Stimulated activated CD4-positive, alpha-beta T cell treated with anti-CD3 and anti-CD28 coated beads, Interleukin-15, amount 100 ng/mL, for 1 hour (primary cell): ENCODE measurements at places on chromosomes 5 and 9.

DNA sequence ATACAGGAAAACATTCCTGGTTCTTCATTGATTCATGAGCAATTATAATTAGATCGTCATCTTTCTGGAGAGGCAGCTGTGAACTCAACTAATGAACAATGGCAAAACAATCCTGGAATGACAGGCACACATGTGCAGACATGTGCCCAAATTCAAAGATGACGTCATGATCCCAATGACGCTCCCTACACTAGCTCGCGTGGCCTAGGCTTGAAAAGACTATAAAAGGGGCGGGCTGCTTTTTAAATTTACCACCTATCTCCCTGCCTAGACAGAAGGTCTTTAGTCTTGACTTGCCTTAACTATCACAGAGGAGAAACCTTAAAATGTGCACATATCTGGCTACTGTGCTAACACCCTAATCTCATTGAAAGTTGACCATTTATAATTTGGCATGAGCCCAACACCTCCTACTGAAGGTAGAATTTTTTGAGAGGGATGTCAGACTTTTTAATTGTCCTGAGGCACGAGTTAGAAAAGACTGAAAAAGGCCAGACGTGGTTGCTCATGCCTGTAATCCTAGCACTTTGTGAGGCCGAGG is 88.2 kb downstream of the PRRT1B start:
- no peak for DNase-seq

- no peak for DNase-seq
Observed at GRCh38 chr5:16573401-16573800, 43.4 kb downstream of the RETREG1 start.

DNA sequence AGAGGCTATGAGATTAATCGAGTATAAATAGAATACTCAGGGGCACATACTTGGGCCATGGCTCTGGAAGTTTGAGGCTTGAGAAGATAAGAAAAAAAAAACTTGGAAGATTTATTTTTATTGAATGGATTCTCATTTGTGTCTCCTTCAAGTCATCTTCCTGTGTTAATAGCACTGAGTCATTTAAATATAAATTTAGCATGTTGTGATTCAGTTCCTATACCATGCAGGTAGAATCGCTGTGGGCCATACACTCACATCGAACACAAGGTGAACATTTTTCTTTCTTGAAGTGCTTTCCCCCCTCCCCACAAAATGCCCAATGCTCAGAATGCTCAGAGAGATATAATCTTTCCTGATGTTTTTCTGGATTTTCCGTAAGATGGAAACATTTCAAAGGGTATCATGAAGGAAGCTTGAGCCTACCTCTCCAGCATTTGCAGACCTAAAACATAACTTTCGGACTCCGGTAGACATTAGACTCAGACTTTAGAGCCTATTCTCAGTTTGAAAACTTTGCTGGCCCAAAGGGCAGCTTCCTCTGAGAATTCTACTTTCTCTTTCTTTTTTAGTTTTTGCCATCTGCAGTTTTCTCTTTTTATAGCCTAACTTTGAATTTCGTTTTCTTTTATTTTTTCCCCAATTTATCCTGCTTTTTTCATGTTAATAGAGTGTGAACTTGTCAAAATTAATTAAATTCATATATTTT is 737.6 kb upstream of the NUDT12 start:
- no peak for DNase-seq

DNA sequence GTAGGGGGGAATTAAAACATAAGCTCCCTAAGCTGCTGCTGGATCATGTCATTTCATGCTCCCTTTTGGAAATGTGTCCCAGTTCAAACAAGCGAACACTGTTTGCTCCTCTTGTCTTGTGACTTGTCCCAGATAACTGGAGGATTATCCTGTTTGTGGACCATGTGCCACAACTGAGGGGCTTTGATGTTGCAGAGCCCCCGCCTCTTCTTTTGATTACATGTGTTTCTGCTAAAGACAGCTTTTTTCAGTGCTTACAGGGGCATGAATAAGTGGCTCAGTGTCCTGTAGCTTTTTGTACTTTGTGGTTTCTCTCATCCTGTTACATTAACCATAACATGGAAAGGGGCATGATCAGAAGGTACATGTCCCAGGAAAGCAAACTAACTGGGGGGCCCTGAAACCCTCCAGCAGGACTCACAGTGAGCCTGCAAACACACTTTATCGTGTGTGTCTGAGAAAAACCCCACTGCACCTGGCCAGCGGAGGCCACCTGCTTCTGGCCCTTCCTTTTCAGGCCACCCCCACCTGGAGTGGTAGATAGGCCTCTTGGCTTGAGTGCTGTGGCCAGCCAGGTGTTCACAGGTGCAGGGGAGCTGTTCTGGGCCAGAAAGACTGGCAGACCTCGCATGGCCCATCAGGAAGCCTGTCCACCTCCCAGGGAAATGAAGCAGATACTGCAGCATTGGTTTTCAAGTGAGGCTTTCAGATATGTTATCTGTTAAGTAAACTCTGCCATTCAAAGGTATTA is 285.6 kb downstream of the FANCC start:
- no peak for DNase-seq

GRCh38 chr9:129900263-129901027 is 65.2 kb downstream of the USP20 start:
- DNase-seq = no peak

DNA sequence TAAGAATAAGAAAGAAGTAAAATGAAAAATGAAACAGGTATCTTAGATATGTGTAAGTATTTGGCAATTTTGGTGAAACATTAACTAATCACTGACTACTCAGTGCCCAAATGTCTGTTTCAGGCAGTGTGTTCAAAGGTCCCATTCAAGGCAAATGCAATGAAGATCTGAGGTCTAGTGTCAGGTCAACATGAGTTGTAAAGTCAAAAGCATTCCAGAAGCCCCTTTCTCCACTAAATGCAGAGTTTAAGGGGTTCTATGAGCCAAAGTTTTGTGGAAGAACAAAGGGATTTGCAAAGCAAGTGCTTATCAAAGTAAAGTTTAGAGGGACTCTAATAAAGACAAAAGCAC is 71.0 kb upstream of the GPBP1 start:
- no peak for DNase-seq

DNA sequence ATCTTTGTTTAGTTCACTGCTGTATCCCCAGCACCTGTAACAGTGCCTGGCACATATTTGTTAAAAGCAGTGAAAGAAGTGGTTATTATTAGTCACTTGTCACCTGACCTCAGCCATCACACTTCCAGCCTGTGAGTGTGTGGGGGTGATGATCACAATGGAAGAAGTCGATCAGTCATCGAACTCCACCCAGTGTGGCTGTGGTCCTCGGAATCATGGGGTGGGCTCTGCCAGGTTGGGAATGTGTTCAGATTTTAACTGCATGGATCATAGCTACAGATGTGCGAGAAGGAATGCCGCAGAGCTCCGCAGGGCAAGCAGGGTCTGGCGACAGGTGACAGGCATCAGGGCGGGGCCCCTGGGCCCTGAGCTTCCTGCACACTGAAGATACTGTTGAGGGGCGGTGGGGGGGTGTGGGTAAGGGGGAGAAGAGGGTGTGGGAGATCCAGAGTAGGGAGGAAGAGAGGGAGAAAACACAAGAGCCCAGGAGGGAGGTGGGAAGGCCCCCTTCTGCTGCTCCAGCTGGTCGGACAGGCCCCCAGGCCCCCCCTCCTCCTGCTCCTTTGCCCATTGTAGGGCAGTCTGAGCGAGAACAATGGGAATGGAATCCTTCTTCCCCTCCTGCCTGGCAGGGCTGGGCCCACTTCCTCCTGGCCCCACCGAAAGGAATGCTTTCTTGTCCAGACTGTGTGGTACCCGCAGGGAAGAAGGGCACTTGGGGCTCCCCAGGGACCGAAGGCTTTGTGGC is 89.6 kb downstream of the SPRY4 start:
- DNase-seq = no peak

GRCh38 chr9:74804018-74804385 is 83.7 kb downstream of the TRPM6 start:
- DNase-seq = no peak

DNA sequence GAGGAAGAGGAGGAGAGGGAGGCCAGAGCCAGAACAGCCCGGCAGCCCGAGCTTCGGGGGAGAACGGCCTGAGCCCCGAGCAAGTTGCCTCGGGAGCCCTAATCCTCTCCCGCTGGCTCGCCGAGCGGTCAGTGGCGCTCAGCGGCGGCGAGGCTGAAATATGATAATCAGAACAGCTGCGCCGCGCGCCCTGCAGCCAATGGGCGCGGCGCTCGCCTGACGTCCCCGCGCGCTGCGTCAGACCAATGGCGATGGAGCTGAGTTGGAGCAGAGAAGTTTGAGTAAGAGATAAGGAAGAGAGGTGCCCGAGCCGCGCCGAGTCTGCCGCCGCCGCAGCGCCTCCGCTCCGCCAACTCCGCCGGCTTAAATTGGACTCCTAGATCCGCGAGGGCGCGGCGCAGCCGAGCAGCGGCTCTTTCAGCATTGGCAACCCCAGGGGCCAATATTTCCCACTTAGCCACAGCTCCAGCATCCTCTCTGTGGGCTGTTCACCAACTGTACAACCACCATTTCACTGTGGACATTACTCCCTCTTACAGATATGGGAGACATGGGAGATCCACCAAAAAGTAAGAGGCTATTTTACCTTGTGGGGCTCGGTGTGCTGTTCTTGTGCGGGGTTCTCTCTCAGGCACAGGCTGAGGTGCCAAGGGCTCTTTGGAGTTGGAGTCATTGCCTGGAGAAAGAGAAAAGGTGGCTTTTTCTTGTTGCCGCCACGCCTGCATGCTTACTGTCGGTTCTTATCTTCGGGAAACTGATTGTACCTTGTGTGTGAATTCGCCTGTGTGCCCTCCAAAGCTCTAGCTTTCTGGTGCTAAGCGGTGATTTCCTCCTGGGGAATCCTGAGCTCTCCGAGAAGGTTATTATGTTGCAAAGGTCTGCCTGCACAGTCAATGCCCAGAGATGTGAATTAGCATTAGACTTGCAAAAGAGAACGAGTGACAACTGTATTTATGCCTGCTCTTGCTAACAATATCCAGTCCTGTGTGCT is at the start of gene ISL1:
TSS of gene ISL1 (plus strand) at position 318 of the 991 bp plus-strand sequence. CDS start at position 542, 224 bp downstream.
- DNase-seq = no peak

DNA sequence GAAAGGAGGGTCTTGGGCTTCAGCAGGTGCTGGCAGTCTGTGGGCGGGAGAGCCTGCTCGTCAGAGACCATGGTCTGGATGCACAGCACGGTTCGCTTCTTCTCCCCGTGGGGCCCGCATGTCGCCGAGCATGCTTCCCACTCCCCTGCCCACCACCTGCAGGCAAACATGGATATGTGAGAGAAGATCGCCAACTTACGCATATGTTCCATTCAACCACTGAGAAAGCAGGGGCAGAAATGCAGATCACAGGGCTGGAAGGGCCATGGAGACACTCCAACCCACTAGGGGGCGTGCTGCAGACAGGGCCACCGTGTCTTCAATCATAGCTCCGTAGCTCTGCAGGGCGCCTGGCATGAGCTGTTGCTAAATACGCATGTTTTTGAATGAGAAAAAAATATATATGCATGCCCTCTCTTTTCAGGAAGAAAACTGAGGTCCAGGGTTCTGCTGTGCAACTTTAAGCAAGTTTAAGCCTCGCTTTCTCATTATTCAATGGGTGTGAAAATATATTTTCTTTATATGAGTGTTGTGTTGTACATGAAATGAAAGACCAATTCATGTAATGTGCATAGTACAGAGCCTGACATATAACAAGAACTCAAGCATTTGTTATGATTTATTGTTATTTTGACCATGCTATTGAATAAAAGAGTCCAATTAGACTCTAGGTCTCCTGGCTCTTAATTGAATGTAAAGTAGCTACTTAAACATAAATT is 148.0 kb downstream of the TARS1 start:
- no peak for DNase-seq

DNA sequence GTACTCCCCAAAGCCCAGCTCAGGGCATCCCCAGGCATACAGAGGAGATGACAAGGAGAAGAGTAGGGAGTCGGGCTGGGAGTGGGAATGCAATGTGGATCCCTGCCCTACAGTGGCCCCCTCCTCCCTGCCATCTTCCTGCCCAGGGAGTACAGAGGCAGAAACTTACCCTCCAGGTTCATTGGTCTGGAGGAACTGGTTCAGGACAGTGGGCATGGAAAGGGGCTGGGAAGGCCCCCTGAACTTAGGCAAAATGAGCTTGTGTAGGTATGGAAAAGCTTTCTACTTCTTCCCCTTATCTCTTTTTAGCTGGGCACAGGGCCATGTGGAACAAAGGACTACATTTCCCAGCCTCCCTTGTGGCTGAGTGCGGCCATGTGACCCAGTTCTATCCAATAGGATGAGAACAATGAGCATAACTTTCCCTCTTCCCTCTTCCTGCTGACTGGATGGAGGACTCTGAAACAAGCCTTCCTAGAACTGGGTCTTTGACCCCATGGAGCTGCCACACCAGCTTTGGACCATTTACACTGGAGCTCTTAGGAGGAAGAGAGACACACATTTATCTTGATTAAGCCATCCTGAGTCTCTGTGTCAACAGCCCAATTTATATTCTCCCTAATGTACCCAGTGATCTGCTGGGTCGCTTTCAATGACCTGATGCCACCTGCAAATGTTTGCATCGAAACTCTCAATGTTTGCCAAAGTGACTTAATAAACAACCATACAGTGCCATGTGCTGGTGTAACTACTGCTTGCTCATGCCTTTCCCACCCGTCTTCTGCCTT is 25.0 kb upstream of the HMCN2 start:
- no peak for DNase-seq

DNA sequence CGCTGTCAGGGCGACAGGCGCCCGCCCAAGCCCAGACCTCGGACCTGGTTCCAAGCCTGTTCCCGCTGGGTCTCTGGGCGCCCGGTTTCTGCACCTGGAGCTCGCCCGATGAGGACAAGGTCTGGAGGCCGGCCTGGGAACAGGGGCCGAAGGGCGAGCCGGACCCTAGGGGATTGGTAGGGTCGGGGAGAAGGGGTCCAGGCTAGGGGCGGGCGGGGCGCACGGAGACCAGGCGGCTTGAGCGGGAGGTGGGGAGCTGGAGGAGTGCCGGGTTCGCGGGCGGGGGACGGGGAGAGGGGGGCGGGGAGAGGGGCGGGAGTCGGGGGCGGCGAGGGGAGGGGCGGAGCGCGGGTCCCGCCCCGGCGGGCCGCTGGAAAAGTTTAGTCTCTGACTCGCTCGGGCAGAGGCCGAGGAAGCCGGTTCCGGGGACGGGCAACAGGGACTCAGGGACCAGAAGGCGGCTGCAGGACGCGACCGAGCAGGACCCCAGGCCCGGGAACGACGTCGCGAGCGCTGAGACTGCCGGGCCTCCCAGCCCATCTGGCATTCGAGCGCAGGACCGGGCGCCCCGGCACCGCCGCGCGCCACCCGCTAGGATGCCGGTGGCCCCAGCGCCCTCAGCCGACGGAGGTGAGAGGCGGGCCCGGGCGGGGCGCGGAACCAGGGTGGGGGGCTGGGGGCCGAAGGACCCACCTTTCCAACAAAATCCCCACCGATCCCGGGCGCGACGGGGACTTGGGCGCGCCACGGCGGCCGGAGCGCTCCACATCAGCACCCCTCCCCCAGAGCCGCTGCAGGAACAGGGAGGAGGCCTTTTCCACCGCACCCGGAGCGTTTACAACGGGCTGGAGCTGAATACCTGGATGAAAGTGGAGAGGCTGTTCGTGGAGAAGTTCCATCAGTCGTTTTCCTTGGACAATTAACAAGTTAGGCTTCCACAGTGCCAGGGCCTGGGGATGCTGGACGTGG is at the start of gene S1PR3:
TSS of gene S1PR3 (plus strand) at position 403 of the 969 bp plus-strand sequence. CDS start 9,733 bp downstream, outside the sequence.
- no peak for DNase-seq
